ENCODE measurements at places on chromosomes 3 and 15.

DNA sequence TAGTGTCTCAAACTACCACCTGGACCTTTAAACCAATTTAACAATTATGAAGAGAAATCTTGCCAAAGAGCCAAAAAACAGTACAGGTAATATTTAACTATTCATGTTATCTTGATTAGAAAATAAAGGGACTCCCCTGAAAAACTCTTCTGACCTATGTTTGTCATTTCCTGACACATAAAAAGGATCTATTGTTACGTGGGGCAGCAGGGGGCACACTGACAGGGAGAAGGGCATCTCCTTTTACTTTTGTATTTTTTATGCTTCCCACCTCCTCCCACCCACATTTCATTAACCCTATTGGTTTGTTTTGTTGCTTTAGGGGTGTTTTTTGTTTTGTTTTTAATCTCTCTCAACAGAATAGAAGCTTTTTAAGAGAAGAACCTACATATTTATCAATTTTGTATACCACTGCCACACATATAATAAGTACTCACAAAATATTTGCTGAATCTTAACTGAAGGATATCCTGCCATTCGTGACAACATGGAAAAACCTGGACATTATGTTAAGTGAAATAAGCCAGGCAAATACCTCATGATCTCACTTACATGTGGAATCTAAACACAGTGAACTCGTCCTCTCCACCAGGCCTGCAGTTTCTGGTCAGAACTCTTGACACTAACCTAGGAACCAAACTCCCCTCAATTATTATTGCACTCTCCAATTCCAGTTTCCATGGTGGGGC lies 17.7 kb downstream of the STAG1 start:
- no peak for DNase-seq

GRCh38 chr3:80247766-80248165 lies 480.0 kb upstream of the ROBO1 start:
- DNase-seq: no peak

DNA sequence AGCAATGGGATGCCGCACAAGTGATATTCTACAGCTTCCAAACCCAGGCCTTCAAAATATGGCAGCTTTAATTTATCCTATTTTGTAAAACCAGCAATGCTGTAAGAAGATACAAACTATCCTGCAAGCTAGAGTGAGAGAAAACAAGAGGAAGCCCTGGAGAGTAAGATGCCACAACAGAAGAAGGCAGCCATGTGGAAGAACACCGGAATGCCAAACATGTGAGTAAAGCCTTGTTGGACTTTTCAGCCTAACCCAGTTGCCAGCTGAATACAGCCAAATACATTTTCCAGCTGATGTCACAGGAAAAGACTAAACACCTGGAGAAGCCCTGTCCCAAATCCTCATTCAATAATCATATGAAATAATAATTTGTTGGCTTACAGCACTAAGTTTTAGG lies 1115.1 kb upstream of the CADM2 start:
- DNase-seq: no peak

GRCh38 chr3:189990826-189991225 lies 129.9 kb downstream of the P3H2 start:
- DNase-seq: no peak

- DNase-seq: no peak
Measured at GRCh38 chr3:151541178-151541577, 80.3 kb upstream of the IGSF10 start.

DNA sequence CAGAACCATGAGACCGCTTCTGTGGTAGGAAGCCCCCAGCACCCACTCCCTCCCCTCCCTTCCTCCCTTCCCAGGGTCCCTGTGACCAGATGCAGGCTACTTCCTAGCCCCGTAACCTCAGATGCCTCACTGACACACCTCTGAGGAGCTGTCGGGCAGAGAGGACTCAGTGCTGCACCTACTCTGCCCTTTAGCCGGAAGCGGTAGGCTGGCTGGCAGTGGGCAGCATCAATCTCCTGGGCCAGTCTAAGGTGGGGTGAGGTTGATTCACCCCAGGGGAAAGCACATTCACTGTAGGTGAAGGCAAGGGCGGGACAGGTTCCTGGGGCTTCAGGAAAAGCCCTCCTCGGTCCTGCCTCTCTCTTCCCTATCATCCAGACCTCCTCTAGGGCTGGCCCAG lies 19.1 kb downstream of the CSRNP1 start:
- DNase-seq: no peak

DNA sequence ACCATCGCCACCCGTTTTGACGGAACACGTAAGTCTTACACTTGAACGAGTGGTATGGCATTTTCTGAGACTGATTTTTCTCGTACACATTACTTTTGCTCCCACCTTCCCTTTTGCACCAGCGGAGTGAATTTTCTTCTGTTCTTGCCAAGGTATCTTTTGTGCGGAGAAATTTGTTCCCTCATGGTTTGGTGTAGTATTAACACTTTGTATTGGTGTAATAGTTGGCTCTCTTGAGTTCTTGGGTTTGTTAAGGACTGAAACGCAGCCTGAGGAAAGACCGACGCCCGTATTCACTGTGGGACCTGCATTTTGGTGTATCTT lies 420 bp downstream of the KCNH8 start:
- DNase-seq: no peak

DNA sequence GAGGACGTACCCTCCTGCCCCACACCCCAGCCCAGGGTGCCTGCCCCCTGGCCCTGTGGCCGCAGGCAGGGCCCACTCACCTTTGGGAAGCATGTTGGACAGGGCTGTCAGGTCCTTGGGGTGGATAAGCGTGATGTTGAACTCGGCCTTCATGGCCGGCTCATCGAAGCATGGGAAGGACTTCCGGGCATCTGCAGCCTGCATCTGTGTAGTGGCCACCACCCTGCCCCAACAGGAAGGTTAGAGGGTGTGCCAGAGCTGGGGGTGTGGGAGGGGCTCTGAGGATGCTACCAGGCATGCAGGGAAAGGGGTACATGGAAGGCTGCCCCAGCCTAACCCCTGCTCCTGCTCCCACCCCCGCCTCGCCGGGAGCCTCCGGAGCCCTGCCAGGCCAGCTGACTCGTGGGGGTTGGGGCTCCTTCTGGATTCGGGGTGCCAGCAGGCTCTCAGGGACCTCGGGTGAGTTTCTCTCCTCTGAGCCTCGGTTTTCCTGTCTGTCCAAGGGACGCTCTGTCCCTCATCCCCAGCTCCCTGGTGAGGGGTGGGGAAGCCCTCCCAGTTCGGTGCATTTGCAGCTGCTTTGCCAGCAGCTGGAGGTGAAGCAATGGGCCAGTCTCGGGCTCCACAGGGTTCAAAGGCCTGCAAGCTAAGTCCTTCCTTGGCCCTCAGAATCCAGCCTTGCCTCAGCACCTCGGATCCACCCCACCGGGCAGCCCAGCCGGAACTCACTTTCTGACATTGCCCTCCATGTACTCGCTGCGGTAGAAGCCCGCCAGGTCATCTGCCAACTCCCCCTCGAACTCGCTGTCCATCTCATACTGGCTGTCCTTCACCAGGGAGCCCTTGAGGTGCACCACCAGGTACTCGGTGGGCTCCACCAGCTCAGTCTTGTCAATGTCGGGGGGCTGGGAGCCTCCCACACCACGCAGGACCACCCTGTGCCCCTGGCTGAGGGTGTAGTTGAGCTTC lies 9.1 kb downstream of the ANPEP start:
- no peak for DNase-seq

DNA sequence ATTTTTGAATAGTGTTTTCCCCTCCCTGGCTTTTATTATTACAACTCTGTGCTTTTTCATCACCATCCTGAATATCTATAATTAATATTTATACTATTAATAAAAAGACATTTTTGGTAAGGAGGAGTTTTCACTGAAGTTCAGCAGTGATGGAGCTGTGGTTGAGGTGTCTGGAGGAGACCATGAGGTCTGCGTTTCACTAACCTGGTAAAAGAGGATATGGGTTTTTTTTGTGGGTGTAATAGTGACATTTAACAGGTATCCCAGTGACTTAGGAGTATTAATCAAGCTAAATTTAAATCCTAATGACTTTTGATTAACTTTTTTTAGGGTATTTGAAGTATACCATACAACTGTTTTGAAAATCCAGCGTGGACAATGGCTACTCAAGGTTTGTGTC lies 24.4 kb downstream of the CTNNB1 start:
- no peak for DNase-seq

- DNase-seq: no peak
Measured at GRCh38 chr15:52615302-52615701, 46.5 kb upstream of the ARPP19 start.

GRCh38 chr15:48641416-48641815 lies 4.1 kb downstream of the FBN1 start:
- DNase-seq: no peak

GRCh38 chr3:194401868-194402329 lies 2.8 kb upstream of the GP5 start:
- no peak for DNase-seq

DNA sequence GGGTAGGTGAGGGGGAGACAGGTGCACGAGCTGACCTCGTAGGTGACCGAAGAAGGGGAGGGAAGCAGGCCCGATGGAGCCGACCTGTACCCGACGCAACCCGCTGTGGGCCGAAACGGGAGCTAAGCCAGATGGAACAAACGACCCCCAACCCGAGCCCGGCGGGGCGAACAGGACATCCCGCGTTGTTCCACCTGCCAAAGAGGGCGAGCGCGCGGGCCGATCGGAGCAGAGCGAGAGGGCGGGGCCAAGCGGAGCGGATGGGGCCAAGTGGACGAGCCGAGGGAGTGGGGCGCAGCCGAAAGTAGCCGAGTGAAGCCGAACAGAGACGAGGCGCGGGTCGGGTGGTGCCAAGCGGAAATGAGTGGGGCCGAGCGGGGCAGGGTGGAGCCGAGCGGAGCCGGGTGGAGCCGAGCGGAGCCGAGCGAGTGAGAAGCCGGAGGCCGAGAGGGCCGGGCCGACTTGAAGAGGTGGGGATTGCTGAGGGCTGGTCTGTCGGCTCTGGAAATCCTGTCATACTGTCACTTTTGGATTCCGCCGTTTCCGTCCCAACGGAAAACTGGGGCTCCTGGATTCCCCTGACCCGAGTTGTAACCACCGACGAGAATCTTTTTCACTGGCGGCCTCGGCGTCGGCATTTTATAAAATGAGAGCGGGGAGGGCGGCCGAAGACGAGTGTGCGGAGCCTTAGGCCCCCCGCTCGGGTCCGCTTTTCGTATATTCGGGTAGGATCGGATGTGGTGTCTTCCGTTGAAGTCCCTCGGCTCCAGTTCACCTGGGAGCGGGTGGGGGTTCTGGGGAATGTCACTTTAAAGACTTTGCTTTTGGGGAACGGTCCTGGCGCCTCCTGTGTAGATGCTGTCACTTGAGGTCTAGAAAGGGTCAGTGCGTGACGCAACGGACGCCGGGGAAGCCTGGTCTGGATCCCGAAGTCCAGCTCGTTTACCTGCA lies 15.6 kb upstream of the WNT7A start:
- DNase-seq: peak; percentile 65

- DNase-seq: peak; percentile 4
Measured at GRCh38 chr3:168467115-168467714, 371.5 kb upstream of the GOLIM4 start.

- no peak for DNase-seq
Measured at GRCh38 chr3:172148702-172149565, 109.6 kb downstream of the FNDC3B start.

- no peak for DNase-seq
Measured at GRCh38 chr3:128850544-128850943, 28.9 kb upstream of the ACAD9 start.

GRCh38 chr3:99549957-99550603 lies 88.3 kb upstream of the COL8A1 start:
- DNase-seq: no peak

- no peak for DNase-seq
Measured at GRCh38 chr15:50740955-50741354, 24.6 kb downstream of the SPPL2A start.

DNA sequence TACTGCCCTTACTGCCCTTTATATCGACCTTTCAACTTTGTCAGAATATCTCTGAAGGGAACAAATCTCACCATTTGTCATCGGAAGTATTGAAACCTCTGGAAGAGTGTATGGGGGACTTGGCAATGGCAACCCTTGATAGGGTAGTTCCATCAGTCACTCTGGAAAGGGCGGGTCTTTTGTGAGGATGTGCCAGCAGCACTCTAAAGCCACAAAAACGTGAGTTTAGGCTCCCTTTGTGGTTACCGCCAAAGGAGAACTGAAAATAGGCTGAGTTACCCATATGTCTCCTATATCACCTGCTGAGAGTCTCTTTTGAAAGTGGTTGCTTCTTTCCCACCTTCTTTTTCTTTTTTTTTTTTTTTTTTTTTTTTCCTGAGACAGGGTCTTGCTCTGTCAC lies 296.8 kb upstream of the CHRM5 start:
- no peak for DNase-seq

DNA sequence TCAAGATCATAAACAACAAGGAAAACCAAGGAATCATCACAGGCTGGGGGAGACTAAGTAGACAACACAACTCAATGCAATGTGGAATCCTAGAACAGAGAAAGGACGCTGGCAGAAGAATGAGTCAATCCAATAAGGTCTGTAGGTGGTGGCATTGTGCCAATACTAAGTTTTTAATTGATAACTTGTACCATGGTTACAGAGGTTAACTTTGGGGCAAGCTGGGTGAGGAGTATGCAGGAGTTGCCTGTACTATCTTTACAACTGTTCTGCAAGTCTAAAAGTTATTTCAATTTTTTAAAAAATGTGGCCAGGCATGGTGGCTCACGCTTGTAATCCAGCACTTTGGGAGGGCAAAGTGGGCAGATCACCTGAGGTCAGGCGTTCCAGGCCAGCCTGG lies 46.2 kb downstream of the RORA start:
- DNase-seq: no peak

DNA sequence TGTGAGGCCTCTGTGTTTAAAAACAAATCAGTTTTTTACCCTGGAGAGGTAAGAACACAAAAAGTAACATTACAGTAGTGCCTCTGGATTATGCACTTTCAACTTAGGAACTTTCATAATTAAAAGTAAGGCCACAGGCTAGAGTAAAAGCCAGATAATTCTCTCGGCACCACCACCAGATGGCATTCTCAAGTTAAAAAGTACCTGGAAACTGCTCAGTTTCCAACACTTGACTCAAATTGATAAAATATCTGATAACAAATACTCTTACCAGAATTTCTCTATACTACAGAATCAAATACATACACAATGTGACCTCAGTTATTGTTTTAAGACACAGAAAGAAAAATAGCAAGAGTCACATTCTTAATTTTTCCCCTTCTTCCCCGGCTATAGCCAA lies 19.9 kb downstream of the SPICE1 start:
- DNase-seq: no peak

GRCh38 chr3:172515130-172515918 lies 7.9 kb downstream of the TNFSF10 start:
- DNase-seq: no peak

GRCh38 chr15:52790169-52790708 lies at the start of gene ONECUT1:
Gene ONECUT1 (minus strand): TSS chr15:52790336. CDS start chr15:52789884, 452 bp downstream.
- no peak for DNase-seq

DNA sequence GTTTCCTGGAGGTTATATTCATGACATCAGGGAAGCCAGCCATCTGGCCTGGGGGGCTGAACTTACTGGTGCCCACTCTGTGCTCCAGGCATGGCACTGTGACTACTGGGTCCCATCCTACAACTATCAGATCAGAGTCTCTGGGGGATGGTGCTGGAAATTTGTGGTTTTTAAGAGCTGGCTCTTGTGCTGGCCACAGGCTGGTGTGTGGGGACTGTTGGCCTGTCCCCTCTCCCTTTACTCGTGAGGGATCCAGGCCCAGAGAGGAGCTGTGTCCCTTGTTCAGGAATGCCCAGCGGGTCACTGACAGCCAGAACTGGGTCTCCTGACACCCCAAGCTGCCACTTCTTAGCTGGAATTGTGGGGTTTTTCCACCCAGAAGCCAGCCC lies 44.5 kb upstream of the SEC22A start:
- DNase-seq: no peak

Data from BJ (cell line).